ENCODE measurements at places on chromosomes 11 and 22.

GRCh38 chr11:11641581-11641980, 19.8 kb upstream of the GALNT18 start:
- no peak for DNase-seq

DNA sequence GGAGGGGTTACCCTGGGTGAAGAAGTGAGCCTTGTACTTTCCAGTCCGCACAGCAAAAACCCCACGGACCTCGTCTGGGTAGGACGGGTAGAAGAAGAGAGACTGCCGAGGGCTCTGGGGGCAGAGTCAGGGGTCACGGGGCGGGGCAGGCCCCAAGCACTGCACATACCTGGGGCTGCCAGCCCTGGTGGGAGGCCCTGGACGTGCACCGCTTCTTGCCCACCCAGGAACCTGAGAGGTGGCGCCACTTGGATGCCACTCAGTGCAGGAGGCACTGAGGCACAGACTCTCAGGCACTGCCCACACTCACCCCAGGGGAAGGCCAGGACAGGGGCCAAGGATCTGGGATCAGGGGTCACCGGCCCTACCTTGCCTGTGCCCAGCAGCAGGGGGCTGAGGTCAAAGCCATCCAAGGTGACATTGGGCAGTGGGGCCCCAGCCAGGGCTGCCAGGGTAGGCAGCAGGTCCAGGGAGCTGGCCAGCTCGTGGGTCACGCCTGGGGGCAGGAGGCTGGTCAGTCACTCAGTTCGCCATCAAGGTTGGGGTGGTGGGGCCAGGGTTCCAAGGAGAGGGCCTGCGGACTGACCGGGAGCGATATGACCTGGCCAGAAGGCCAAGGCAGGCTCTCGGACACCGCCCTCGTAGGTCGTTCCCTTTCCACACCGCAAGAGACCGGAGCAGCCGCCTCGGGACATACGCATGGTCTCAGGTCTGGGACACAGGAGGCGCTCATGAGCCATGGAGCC, 2.2 kb downstream of the ARSA start:
- DNase-seq: no peak

DNA sequence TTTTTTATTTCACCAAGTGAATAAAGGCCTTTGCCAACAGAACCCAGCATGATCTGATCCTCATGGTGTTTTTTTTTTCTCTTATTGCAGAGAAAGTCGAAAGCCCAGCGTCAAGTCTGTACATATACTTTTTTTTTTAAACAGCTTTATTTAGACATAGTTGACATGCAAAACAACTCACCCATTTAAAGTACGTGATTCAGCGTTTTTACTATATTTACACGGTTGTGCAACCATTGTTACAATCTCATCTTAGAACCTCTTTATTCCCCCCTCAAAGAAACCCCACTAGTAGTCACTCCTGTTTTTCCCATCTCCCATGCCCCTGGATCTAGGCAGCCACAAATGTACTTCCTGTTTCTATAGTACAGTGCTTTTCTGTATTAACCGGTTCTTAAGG, 20.6 kb upstream of the AP1B1 start:
- DNase-seq: no peak

- DNase-seq: no peak
These were observed 1.3 kb upstream of the KDM2A start for GRCh38 chr11:67117672-67118180.

DNA sequence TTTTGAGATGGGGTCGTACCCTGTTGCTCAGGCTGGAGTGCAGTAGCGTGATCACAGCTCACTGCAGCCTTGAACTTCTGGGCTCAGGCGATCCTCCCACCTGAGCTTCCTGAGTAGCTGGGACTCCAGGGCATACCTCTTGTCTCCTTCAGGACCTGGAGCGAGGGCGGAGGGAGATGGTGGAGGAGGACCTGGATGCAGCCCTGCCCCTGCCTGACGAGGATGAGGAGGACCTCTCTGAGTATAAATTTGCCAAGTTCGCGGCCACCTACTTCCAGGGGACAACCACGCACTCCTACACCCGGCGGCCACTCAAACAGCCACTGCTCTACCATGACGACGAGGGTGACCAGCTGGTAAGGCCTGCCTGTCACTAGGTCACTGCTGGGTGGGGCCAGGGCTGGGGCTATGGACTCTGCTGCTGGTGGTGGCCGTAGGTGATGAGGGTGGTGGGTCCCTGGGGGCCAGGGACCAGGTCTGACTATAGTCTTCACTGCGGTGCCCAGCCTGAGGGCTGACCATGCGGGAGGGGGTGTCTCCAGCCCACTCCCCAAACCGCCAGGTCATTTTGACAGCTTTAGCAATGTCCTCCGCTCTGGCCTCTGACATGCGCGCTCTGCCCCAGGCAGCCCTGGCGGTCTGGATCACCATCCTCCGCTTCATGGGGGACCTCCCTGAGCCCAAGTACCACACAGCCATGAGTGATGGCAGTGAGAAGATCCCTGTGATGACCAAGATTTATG, 53.9 kb downstream of the MYO7A start:
- no peak for DNase-seq

DNA sequence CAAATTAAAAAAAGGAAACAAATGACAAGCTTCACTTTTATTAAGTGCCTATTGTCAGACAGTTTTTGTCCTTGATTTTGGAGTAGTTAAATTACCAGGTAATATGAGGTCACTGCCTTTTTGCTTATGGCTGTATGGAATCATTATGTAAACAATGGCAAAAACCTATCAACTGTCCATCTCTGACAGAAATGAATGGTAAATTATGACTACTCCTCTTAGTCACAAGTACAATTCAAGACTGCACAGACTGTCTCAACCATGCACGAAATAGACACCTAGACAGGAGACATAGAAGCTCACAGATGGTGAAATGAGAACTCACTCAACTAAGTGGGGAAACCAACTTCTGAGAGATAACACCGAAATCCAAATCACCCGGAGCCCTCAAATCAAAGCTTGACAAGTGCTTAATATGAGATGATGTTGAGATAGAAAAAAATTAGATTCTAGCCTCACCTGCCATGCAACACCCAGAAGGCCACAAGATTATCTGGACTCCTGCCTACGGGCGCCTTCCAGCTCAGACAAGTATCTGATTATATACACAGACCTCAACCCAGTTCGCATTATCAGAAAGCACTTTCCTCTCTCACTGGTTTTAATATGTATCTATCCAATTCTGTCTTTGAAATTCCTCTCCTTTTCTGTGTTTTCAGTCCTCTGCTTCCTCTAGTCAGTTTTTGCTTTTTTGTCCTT, 199.3 kb downstream of the CADM1 start:
- no peak for DNase-seq

DNA sequence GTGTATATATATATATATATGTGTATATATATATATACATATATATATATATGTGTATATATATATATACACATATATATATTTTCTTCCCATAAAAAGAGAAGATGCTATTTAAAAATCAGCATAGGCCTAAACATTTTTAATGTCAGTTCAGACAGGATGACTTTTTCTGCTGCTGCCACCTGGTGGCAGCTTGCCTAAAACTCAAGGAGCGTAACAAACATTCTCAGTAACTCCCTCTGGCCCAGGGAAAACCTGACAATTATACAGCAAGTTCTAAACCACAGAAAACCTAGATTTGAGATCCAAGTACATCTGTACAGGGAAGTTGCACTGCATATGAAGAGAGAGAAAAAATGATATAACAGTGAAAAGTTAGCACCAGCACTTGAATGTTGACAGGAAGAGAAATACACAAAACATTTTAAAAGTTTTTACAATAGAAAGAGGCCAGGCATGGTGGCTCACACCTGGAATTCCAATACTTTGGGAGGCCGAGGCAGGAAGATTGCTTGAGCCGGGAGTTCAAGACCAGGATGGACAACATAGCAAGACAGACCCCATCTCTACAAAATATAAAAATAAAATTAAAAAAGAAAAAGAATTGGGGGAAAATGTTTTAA, 16.6 kb downstream of the OR8A1 start:
- no peak for DNase-seq

DNA sequence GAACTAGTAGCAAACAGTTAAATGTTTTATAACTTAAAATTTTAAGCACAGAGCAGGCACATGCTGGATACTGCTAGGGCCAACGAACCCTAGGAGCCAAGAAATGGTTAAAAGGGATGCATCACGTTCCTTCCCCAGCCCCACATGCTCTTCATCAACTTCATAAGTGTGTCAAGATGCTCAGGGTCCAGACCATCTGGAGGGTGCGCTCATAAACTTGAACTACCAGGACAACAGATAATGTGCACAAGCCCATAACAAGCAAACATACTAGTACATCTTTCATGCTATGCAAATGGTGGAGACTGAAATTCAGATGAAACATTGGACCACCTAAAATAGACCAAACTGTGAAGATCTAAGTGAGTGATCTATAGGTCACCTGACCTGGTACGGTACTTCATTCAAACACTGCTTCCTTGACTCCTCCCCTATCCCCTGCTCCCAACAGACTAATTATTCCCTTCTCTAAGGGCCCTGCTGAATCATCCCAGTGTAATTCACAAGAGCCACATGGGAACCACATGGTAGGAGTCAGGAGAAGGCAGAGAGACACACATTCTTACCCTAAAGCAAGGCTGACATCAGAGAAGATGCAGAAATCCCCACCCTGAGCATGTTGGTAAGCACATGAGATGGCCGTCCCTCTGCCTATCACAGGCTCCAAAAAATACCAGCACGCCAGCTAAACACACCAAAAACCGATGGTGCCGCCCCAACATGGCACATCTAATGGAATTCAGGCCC, 83.9 kb downstream of the ETS1 start:
- DNase-seq: no peak

Measured in NCI-H2107 (cell line).